Activated gamma-delta T cell treated with Interleukin-2 at 50 U/mL for 16 hours (primary cell): ENCODE measurements at places on chromosomes 7 and 10.

DNA sequence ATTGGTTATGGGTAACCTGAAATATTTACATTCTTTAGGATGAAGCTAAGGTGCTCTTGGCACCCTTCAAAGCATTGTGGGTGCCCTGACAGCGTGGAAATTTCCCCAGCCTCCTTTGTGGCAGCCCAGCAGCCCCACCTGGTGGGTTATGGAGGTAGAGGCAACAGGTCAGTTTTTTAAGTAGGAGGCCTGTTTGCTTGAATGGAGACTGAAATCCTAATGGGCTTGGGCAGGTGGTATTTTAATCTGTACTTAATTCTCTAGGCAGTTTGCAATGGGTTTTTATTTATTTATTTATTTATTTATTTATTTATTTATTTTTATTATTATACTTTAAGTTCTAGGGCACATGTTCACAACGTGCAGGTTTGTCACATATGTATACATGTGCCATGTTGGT is 139.4 kb downstream of the EPC1 start:
- DNase-seq = peak; percentile 42

DNA sequence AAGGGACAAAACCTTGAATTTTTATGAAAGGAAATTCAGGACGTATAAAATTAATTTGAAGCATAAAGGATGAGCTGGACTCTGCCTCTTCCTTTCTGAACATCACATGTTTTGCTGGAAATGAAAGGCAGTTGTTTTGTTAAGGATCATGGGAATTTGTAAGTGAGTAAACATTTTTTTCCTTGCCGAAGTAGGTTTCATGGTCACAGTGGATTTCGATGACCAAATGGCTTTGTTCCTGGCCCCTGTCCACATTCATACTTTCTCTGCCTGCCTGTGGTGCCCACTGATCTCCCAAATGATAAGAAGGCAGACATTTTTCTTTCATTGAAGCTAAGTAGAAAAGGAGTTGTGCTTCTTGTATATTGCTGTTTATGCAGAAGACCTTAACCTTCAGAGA is 104.2 kb downstream of the ARID5B start:
- DNase-seq = no peak

DNA sequence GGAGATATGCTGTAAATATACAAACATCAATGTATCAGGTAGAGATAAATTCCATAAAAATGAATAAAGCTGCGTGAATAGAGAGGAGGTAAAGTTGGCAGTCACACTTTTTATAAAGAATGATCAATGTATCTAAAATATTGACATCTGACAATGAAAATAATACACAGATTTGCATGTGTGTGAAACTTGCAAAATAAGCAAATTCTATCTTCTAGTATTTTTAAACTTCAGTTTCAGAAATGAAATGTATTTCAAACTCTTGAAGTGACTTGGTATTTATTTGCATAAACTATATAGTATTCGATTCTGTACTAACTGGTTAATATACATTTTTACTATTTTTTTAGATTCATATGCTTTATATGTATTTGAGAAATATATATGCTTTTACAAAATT is 986.6 kb downstream of the CNTNAP2 start:
- no peak for DNase-seq

- DNase-seq = no peak
These were observed 10.9 kb downstream of the NUB1 start for GRCh38 chr7:151352512-151352911.

DNA sequence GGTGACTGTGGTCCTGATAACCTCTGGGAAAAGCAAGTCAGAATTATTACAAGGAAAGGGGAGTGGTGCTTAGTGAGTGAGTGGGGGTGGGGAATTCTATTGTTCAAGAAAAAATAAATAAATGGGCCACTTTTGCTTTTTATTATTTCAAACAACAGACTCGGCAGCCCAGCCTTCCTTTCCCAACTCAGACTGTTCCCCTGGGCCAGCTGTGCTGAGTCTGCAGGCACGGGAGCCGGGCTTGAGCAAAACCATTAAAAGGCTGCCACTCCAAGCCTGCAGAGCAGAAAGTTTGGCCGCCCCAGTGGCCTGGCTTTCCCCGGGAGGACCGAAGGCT is 90.0 kb downstream of the PLXNA4 start:
- no peak for DNase-seq

- DNase-seq = no peak
These were observed 5.1 kb downstream of the SCART1 start for GRCh38 chr10:133458710-133459453.

DNA sequence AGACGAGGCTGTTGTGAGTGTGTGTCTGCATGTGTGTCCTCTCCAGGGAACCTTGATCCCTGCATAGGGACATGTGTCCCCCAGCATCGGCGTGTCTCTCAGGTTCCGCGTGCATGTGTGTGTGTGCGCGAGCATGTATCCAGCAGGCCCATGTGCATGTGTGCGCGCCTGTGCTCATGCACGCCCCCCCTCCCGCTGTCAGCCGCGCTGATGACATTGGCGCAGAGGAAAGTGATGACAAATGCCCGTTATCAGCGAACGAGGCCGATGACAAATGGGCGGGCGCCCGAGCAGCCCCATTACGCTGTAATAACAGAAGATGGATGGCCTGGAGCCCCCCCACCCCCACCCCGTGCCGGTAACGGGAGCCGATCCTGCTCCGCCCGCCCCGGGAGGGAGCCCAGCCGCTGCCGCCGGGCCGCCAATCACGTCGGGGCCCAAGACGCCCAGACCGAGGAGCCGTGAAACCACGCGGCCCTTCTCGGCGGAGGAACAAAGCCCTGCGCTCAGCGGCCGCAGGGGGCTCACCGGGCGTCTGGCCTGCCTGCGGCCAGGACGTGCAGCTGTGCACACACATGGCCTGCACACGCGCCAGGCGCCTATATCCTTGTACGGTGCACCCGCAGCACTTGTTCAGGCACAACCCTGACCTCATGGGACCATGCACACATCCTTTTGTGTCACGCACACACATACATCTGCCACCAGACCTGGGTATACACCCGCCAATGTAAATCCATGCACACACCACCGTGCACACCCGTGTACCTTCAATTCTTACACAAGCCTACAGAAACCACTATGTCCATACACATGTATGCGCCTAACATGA is 21.5 kb downstream of the POLL start:
- DNase-seq = no peak

- no peak for DNase-seq
These were observed 104.4 kb downstream of the MICALL2 start for GRCh38 chr7:1354661-1355567.
